ENCODE measurements at places on chromosomes 6 and 20.

- DNase-seq = no peak
Observed at GRCh38 chr6:12371151-12371550, 81.0 kb downstream of the EDN1 start.

DNA sequence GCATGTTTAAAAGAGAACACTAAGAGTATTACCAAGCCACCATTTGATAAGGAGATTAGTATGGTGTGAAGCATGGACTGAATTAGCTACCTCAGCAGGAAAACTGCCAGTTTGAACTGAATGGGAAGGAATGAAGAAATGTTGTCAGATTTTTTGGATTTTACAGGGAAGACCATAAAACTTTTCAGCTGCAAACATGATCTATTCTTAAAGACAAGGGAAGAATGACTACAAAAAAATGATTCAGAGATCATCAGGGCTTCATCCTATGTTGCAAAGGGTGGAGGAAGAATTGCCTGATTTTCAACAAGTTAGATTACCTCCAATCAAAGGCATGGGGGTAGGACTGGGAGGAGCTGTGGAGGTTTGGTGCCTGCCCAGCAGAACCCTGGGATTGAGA lies 49.3 kb upstream of the MTRF1L start:
- no peak for DNase-seq

DNA sequence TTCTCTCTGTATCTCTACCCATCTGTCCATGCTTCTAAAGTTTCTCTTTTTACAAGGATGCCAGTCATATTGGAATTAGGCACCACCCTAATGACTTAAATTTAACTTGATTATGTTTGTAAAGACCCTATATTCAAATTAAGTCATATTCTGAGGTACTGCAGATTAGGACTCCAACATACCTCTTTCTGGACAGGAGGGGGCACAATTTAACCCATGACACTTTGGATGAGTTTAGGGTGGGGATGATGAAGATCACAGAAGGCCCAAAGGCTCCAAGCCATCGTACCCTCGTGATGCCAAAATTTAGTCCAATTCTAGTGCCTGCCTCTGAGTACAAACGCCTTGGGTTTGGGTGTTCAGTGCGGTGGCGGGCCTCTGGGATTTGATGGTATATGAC lies 15.0 kb upstream of the NKX2-2 start:
- no peak for DNase-seq

- peak; percentile 76 for DNase-seq
Observed at GRCh38 chr6:89432875-89433251, at the start of gene ANKRD6. Gene ANKRD6 (plus strand): TSS chr6:89433152. CDS start chr6:89566977, 133,825 bp downstream.

DNA sequence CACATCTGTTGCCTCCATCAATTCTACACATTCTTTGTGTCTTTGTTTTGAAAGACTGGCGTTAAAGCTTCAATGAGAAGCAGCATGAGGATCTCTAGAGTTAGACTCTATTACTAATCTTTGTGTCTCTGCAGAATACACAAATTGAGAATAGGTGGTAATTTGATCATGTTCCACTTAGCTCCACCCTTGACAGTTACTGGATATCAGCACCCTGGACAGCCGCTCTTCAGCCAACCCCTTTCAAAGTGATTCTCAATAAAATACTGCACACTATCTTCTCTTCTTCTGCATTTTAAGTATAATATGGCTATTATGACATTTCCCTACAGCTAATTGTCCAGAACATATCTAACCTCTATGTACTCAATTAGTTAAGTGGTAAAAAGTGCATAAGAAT lies 54.3 kb upstream of the CNR1 start:
- no peak for DNase-seq

- DNase-seq = no peak
Observed at GRCh38 chr6:147548921-147549475, 40.5 kb downstream of the SAMD5 start.

DNA sequence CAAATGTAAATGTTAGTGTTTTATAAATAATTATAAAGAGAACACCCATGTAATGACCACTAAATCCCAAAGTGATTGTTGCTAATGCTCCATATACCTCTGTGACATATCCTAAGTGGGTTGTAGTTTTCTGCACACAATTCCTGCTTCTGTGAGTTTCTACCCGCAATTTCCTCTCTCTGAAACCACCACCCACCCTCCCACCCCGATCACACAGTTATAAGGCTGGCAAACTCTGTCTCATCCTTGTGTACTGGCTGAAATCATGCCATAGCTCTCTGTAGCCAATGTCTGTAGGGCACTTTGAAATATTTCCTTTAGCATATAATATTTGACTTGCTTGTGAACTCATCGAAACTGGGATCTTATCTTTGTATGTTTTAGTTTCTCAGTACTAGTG lies 236.6 kb downstream of the PLCB1 start:
- no peak for DNase-seq

GRCh38 chr6:116399287-116399686 lies 28.5 kb downstream of the DSE start:
- no peak for DNase-seq

DNA sequence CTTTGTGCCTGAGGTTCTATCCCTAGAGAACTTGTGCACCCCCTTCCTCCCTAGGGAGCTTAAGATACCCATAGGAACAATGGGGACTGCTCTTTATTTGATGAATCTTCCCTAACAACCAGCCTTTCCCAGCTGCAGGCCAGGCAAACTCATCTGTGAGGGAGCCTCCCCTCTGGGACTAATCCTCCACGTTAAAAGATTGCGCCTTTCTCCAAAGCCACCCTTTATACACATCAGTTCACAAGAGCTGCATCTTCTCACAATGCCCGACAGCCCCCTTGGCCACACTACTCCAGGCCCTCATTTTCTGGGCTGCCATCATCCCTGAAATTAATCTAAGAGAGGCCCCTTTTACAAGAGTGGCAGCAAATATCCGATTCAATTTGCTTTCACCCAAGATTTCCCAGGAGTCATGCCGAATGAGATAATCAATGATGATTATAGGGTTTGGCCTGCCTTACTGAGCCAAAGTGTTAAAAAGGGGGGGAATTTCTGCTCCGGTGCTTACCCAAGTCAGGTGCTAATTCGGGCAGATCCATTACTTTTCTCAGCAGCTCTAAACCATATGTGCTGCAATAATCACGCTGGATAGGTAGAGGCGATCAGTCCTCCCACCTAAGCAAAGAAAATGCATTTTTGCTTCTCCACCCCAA lies 336.5 kb downstream of the KIF16B start:
- DNase-seq = no peak

DNA sequence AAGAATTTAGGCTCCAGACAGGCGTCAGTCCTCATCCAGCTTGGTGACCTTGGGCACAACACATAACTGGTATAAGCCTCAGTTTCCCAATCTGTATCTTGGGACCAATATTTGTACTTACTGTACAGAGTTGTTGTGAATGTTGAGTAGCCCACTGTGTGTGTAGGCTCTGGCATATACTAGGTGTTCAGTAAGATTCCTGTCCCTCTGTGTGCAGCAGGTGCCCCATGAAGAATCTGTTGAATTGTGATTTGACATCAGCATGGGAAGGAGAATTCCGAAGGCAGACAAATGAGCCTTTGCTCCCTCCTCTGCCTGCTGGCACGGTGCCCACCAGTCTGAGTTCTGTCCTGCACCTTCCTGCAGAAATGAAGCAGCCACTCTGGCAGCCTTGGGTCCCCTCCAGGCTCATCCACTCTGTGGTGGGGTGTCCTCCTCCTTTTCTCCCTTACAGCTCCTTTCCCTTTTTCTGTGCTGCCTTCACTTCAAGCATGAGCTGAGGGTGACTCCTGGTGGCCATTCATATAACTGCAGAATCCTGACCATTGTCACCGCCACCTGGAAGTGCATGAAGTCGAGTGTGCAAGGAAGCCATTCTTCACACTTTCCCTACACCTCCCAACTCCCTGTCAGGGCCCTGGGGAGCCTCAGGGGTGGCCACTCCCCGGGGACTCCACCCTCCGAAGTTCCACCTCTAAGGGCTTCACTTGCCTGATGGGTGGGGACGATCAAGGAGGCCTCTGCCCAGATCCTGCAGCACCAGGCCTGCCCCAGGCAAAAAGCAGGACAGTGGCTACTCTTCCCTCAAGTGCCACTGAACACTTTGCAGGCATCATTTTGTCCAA lies 48.2 kb downstream of the MRPL14 start:
- DNase-seq = peak; percentile 48

All from stimulated activated CD8-positive, alpha-beta memory T cell treated with anti-CD3 and anti-CD28 coated beads, Interleukin-4, amount 100 ng/mL, for 24 hours (primary cell).